Retinal pigment epithelial cell (primary cell): ENCODE measurements at places on chromosomes 12 and 14.

DNA sequence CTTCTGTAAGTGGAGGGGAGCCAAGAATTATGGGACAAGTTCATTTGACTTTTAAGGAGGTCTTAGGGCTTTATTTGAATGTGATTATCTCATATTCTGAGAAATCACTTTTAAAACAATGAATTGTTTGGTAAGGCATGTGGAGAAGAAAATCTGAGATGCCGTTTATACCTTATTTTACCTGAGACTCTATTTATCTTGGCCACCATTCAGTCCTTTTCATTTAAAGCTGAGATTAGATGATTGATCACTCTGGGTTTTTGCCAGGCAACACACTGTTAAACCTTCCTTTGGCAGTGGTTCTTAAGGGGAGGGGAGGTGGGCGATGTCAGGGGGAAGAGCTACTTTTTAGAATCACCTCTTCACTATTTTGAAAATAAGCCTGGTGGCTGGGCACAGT, 11.4 kb downstream of the CAND1 start:
- DNase-seq, result no peak

- DNase-seq, result no peak
These were observed 13.7 kb downstream of the MCRS1 start for GRCh38 chr12:49554266-49554665.

DNA sequence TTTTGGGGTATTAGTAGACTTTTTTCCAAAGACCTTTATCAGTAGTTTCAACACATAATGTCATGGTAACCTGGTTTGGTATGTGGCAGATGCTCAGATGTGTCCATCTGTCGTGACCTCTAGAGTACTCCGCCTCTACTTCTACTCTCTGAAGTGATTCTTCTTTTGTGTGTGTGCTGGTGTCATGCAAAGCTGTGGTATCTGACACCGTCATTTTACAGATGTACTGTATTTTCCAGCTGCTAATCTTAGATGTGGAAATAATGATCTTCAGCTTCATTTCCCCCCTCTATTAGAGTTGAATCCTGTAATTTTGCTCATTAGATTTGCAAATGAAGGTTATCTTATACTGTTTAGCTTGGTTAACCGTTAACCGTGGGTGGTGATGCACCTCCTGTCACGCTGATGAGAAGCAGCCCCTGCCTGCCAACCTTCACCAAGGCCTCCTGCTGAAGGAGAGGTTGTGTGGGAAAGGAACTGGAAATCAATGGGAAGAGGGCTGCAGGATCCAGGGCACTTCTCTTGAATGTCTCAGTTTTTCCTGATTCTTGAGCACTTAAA, 222.4 kb upstream of the AMIGO2 start:
- DNase-seq, result no peak

GRCh38 chr12:44812062-44812461, 64.1 kb downstream of the NELL2 start:
- DNase-seq, result no peak

DNA sequence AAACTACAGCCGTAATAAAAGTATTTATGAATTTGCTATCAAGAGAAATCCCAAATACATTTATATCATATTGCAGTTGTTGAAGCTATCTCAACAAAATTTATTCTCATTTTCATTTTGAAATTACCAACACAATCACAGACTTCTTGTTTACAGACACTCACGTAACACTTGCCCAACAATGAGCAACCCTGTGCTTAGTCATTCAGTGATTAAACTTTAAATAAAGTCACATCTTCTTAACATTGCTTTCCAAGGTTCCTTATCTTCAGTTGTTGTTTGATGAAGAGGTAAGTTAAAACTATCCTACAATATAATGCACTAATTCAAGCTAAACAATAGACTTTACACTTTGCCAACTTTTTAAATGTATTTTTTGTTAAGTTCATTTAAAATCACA, 601.8 kb downstream of the SLC16A7 start:
- no peak for DNase-seq

DNA sequence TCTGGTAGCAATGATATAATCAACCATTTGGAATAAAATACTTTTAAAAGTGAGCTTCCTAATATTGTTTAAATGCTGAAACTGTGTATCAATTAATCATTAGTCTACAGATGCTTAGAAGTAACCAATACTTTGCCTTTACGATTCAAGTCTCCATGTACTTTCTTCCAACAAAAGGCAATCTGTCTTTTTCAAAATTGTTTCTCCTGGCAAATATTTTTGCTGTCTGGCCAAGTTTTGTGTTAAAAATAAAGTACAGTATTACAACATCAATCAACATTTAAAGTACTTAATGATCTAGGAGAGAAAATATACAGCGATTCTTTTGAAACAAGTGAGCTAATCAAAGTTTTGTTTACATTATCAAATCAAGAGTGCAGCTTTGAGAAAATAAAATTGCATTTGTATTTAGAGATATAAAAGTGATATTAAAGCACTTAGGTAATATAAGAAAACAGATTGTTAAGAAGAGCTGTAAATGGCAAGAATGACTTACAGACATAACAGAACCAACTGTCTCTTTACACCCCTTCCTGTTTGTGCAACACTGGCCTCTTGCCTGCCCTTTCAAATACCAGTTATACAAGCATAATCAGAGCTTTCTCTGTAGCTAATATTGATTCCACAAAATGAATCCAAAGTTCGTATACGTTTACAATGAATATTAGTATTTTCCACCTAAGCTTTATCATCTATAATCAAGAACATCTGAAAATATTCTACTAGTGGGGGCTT, 38.2 kb upstream of the FBLN5 start:
- no peak for DNase-seq

DNA sequence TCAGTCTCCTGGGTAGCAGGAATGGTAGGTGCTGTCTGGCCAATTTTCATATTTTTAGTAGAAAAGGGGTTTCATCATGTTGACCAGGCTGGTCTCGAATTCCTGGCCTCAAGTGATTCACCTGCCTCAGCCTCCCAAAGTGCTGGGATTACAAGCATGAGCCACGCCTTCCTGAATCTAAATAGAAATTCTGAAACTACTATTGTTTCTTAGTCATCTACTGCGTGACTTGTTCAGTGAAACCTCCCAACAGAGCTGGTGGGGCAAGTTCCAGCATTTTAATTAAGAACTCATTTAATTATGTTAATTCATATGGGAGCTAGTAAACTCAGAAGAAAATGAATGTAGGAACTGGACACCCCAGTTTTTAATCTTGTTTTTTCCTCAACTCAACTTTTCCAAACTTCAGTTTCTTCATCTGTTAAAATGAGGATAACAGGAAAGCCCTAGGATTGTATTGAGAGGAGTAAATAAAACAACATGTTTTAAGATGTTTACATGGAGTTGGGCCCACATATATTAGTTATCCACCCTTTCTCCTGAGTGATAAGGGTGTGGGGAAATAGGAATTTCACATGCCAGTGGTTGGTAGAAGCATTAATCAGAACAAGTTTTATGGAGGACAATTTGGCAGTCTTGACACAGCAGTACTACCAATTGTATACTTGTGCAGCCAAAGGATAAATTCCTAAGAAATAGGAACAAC, 335.8 kb upstream of the E2F7 start:
- no peak for DNase-seq

- no peak for DNase-seq
These were observed 35.5 kb upstream of the TSPAN9 start for GRCh38 chr12:3041558-3042164.

GRCh38 chr12:32148372-32148771, 41.7 kb downstream of the BICD1 start:
- DNase-seq, result no peak

- DNase-seq, result no peak
These were observed 33.6 kb downstream of the CCDC91 start for GRCh38 chr12:28223858-28224257.

- DNase-seq, result no peak
These were observed 58.3 kb upstream of the ANP32D start for GRCh38 chr12:48414021-48414420.

DNA sequence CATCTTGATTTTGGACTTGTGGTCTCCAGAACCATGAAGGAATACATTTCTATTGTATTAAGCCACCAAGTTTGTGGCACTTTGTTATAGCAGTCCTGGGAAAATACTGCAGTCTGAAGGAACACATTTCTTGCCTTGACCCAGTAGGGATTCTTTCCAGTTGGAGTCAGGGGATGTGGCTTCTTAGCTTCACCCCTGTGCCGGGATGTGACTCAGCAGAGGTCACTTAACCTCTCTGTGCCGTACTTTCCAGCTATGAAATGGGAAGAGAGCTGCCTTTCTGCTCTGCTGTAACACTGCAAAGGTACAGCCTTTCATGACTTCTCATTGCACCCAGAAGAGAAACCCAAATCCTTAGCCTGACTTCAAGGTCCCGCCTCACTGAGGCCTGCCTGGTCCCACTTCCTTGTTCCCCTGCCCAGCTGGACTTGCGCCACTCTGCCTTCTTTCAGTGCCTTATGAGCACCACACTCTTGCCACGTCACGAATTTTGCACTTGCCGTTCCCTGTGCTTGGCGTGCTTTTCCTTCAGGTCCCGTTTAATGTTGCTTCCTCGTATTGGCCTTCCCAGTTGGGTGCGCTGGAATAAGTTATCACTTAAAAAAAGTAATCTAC, 24.2 kb downstream of the CHST11 start:
- DNase-seq, result no peak

DNA sequence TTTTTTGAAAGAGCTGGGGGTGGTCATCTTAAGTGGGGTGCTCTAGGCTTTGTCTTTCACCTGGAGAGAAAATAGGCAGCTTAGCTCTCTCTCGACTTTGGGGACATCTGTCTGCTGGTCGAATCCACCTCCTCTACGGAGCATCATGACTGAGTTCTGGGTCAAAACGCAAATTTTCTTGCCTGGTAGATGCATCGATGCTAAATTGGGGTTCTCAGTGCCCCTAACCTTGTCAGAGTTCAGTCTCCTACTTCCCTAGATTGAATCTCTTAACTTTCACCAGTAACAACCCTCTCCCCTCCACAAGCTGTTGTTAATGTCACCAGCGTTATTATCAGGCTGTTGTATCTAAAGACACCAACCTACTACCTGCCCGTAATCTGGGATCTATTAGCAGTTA, 682 bp downstream of the FLRT2 start:
- no peak for DNase-seq

- no peak for DNase-seq
These were observed 42.7 kb upstream of the ALX1 start for GRCh38 chr12:85237327-85237726.

DNA sequence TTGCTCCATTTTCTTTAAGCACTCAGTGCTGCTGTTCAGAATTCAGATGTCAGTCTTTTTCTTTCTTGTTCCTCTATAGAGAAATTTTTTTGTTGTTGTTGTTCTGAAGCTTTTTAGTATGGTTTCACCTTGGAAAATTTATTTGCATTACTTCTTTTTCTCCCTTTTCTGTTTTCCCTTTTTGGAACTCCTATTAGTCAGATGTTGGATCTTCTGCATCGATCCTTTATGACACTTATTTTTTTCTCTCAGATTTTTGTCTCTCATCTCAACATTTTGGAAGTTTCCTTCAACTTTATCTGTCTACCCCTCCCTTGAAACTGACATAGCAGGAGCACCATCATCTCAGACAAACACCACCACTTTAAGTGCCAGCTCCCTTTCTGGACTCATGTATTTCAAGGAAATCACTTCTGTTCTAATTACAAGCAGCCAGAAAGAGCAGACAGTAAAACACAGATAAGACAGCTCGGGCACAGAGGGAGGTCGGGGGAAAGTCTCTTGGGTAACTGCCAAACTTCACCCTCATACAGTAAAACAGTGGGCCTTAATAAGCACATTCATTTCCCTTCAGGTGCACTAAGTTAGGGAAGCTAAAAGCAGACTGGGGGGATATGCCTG, 222.7 kb upstream of the PLXNC1 start:
- DNase-seq, result no peak

DNA sequence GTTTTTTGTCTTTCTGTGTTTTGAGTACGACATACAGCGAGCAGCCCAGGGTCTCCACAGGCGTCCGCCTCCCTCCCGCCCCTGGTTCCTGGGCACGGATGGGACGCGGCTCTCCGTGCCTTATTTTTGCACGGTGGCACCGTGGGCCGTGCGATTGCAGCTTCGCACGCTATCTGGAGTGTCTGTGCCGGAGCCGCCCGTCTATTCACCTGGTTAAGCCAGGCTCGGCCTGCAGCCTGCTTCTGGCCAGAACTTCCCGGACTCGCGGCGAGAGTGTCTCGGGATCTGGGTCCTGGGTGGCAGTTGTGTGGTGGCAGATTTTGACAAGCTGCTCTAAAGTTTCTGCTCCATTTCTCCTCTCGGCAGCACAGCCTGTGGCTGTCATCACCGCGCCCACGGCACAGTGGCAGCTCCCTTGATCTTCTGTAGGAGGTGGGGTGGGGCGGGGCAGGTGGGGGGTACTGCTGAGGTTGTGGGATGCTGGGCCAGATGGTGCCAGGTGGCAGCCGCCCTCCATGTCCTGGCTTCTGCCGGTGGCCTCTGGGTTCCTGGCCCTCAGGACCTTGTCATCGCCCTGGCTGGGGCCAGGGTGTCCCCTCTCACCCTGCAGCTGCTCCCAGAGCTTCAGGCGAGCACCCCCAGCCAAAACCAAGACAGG, 2.9 kb downstream of the MMP17 start:
- DNase-seq, result no peak

- DNase-seq, result no peak
These were observed 92.8 kb downstream of the PCNX1 start for GRCh38 chr14:71000091-71000490.

GRCh38 chr14:52014601-52015267, 25.4 kb downstream of the RTRAF start:
- DNase-seq, result no peak

DNA sequence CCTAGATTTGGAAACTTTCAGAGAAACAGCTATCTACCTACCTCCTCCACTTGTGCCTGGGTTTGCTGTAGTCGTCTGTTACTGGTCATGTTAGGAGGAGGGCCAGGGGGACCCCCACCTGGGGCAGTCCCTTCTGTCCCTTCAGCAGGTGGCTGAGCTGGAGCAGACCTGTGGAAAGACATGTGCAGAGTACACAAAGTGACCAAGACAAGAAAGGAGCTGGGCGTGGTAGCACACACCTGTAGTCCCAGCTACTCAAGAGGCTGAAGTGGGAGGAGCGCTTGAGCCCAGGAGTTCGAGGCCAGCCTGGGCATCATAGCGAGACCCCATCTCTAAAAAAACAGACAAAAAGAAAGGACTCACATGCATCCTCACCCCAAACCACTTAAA, 4.3 kb downstream of the VAMP1 start:
- no peak for DNase-seq

GRCh38 chr14:30569216-30569902, 10.4 kb downstream of the G2E3 start:
- DNase-seq, result peak; percentile 39

DNA sequence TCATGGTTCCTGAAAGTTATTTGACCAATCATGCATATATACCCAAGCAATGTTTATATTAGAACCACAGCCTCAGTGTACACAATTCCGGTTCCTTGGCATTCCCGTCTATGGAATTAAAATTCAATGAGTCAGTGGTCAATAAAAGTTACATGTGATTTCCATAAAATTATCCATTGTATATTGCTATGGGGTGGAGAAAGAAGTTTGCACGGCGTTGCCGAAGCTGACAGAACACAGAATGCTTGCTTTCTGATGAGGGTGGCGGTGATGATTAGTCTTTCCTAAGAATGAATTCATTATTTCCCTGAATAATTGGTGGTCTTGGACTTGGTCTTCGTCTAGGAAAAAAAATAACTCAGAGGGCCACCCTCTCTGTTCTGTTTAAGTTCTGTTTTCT, 214.1 kb downstream of the ANO2 start:
- no peak for DNase-seq
